ENCODE measurements at places on chromosomes 3 and 15. TPM values are rescaled to one million over a fixed set of nuclear protein-coding genes. Genes with fewer than 3 reads are reported as not detected.

- H3K27me3 ChIP-seq: no peaks in the 10 kb centered on the region
- peak; percentile 79 for DNase-seq
- peak within 1 kb of the TSS; percentile 99 for H3K27ac ChIP-seq
- H3K4me1 ChIP-seq: peaks cover 4% of the 10 kb centered on the region
Measured at GRCh38 chr15:92899948-92900730, at the start of gene CHD2. Gene CHD2 (plus strand): TSS chr15:92900324. CDS start chr15:92901238, 914 bp downstream.

DNA sequence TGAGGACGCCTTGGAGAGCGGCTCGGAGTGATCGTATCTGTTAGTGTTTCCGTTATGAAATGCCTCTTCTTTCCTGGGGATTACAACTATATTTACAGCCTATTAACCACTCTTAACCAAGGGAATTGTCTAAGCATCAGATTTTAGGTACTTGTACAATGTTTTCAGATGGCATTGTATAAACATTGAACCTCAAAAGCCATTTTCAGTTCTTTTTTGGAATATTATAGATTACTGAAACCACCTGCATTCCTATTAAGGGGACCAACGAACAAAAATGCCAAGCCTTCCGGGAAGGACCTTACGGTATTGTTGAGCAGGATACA lies 1.1 kb downstream of the NEO1 start:
- H3K27ac ChIP-seq: no peak overlapping the region
- H3K36me3 ChIP-seq: no peaks in the 10 kb centered on the region
- peak overlapping the region; percentile 61 for H3K4me3 ChIP-seq
- no peak for DNase-seq
- H3K27me3 ChIP-seq: peaks cover 12% of the 10 kb centered on the region
- peaks cover 9% of the 10 kb centered on the region for H3K4me1 ChIP-seq

GRCh38 chr3:187274315-187274976 lies 17.1 kb downstream of the MASP1 start:
- DNase-seq: no peak
- no peak overlapping the region for H3K4me3 ChIP-seq
- peaks cover 4% of the 10 kb centered on the region for H3K27me3 ChIP-seq
- no peak overlapping the region for H3K27ac ChIP-seq
- H3K36me3 ChIP-seq: no peaks in the 10 kb centered on the region
- H3K4me1 ChIP-seq: no peaks in the 10 kb centered on the region

- peak; percentile 73 for DNase-seq
- H3K36me3 ChIP-seq: no peaks in the 10 kb centered on the region
- no peak overlapping the region for H3K4me3 ChIP-seq
- H3K4me1 ChIP-seq: no peaks in the 10 kb centered on the region
- no peak overlapping the region for H3K27ac ChIP-seq
Measured at GRCh38 chr15:92519709-92520108, 126.0 kb downstream of the ST8SIA2 start.

- peak overlapping the region; percentile 25 for H3K4me3 ChIP-seq
- H3K36me3 ChIP-seq: no peaks in the 10 kb centered on the region
- peak; percentile 20 for DNase-seq
- H3K27ac ChIP-seq: no peak overlapping the region
- H3K4me1 ChIP-seq: peaks cover 21% of the 10 kb centered on the region
- H3K27me3 ChIP-seq: peaks cover 21% of the 10 kb centered on the region
Measured at GRCh38 chr3:126355777-126356372, 1.3 kb downstream of the KLF15 start.

DNA sequence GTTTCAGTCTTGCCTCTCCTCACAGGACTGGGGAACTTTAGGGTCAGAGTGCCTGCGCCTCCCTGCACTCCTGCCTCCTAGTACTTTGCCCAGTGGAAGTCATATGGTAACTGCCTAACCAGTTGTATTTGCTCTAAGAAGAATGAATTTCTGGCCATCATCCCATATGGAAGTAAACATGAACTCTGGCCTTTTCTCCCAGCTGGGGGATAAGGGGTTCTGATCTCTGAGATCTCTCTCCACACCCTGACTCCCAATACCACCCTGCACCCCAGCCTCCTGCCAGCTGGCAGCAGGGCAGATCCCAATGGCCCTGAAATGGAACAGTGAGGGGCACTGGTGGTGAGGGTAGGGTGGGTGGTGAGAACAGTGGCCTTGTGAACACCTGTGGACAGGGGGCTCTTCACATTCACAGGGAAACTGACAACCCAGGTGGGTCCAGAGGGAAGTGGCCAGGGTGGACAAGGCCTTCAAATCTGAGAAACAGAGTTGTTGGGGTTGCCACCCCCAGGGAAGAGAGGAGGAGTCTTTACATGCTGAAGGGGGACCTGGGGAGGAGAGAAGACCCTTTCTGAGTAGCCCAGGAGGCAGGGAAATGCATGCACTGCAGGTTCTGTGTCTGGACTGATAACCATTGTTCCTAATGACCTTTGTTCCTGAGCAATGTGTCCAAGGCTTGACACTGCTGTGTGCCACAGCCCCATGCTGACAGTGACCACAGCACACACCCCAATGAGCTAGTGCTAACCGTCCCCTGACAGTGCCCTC lies 36.9 kb downstream of the RHCG start:
- H3K27ac ChIP-seq: no peak overlapping the region
- H3K4me3 ChIP-seq: no peak overlapping the region
- DNase-seq: no peak
- H3K4me1 ChIP-seq: no peaks in the 10 kb centered on the region

GRCh38 chr3:31743331-31744089 lies 210.8 kb downstream of the STT3B start:
- peaks cover 3% of the 10 kb centered on the region for H3K4me1 ChIP-seq
- no peak overlapping the region for H3K4me3 ChIP-seq
- peak; percentile 37 for DNase-seq

DNA sequence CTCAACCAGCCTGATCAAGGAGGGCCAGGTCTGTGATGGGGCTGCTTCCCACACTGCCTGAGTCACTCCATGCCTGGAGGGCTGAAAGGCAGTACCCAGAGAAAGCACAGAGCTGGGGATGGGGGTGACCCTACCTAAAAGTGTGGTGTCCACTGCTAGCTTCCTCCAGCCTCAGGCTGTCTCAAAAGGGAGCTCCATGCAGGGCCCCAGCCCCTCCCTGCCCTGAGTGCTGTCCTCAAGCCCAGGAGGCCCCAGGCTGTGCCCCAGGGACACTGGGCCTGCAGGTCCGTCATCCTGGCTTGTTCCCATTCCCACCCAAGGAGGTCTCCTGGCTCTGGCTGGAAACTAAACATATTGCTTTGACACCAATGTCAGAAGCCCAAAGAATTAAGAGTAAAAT lies 56.8 kb downstream of the ZNF445 start:
- no peak overlapping the region for H3K4me3 ChIP-seq
- H3K4me1 ChIP-seq: no peaks in the 10 kb centered on the region
- H3K36me3 ChIP-seq: no peaks in the 10 kb centered on the region
- H3K27ac ChIP-seq: no peak overlapping the region

GABRA5 gene
- total RNA-seq: 5.9 TPM

TRPM7 gene
- total RNA-seq: 27.8 TPM

TIGIT gene
- total RNA-seq: not detected

FAM107A gene
- not detected for total RNA-seq

PCOLCE2 gene
- total RNA-seq: 4.5 TPM

FSD2 gene
- total RNA-seq: not detected
